Thoracic aorta (tissue), 2 donors: ENCODE measurements at places on chromosomes 6 and 20. TPM values are rescaled to one million over a fixed set of nuclear protein-coding genes. Genes with fewer than 3 reads are reported as not detected.

- no peak for DNase-seq
- H3K4me3 ChIP-seq = no peak overlapping the region
- H3K36me3 ChIP-seq = no peaks in the 10 kb centered on the region
- peaks cover 7% of the 10 kb centered on the region for H3K4me1 ChIP-seq
Observed at GRCh38 chr20:17896771-17897369, 71.7 kb downstream of the SNX5 start.

LRRC73 gene
- total RNA-seq = 0.54 TPM

- H3K4me3 ChIP-seq = peak overlapping the region; percentile 28
- H3K27ac ChIP-seq = peak overlapping the region; percentile 100
- H3K27me3 ChIP-seq = no peaks in the 10 kb centered on the region
- no peak for DNase-seq
- H3K4me1 ChIP-seq = peaks cover 87% of the 10 kb centered on the region
- no peaks in the 10 kb centered on the region for H3K36me3 ChIP-seq
Observed at GRCh38 chr20:47350181-47350550, 6.3 kb downstream of the ZMYND8 start.

GRCh38 chr6:14038467-14039437 lies 78.8 kb upstream of the CD83 start:
- no peak overlapping the region for H3K27ac ChIP-seq
- H3K4me1 ChIP-seq = no peaks in the 10 kb centered on the region
- DNase-seq = no peak

- peaks cover 21% of the 10 kb centered on the region for H3K4me1 ChIP-seq
- H3K36me3 ChIP-seq = no peaks in the 10 kb centered on the region
- H3K27ac ChIP-seq = peak overlapping the region; percentile 24
- no peaks in the 10 kb centered on the region for H3K27me3 ChIP-seq
- H3K4me3 ChIP-seq = no peak overlapping the region
Observed at GRCh38 chr20:23613676-23614075, 8.0 kb upstream of the CST9 start.

GRCh38 chr6:103277936-103278335 lies 1581.8 kb downstream of the HACE1 start:
- no peaks in the 10 kb centered on the region for H3K36me3 ChIP-seq
- no peaks in the 10 kb centered on the region for H3K4me1 ChIP-seq
- H3K27ac ChIP-seq = no peak overlapping the region
- no peak overlapping the region for H3K4me3 ChIP-seq
- no peak for DNase-seq

NEU1 gene
- total RNA-seq = 35.2 TPM

GRCh38 chr6:143397227-143398222 lies 53.0 kb downstream of the ADAT2 start:
- H3K4me3 ChIP-seq = no peak overlapping the region
- H3K4me1 ChIP-seq = peaks cover 13% of the 10 kb centered on the region
- H3K27me3 ChIP-seq = no peaks in the 10 kb centered on the region
- DNase-seq = peak; percentile 41
- peak overlapping the region; percentile 56 for H3K27ac ChIP-seq

- no peak for DNase-seq
- no peaks in the 10 kb centered on the region for H3K36me3 ChIP-seq
- no peaks in the 10 kb centered on the region for H3K27me3 ChIP-seq
- H3K27ac ChIP-seq = no peak overlapping the region
Observed at GRCh38 chr6:29831776-29832175, 4.2 kb downstream of the HLA-G start.

PI3 gene
- total RNA-seq = not detected

GRCh38 chr6:22151892-22152291 lies 144.9 kb downstream of the PRL start:
- DNase-seq = no peak
- no peaks in the 10 kb centered on the region for H3K27me3 ChIP-seq
- H3K36me3 ChIP-seq = no peaks in the 10 kb centered on the region
- H3K27ac ChIP-seq = no peak overlapping the region

CYP21A2 gene
- 2.4 TPM for total RNA-seq

PRDM1 gene
- total RNA-seq = 4.1 TPM

DNA sequence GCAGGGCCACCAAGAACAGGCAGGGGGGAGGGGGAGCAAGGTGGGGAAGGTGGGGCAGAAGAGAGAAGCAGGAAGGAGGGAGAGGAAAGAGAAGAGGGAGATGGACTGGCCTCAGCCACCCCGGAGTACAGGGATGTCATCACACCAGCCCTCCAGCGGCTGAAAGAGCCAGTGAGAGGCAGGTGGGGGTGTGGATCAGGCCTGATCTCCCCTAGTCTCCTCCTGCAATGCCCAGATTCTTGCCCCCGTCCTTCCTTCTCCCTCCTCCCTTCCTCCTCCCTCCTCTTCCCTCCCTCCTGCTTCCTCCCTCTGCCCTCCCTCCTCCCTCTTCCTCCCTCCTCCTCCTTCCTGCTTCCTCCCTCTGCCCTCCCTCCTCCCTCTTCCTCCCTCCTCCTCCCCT lies 61.5 kb downstream of the YTHDF1 start:
- H3K4me1 ChIP-seq = peaks cover 21% of the 10 kb centered on the region
- DNase-seq = no peak
- peaks cover 19% of the 10 kb centered on the region for H3K27me3 ChIP-seq
- H3K27ac ChIP-seq = no peak overlapping the region
- H3K36me3 ChIP-seq = no peaks in the 10 kb centered on the region
- H3K4me3 ChIP-seq = no peak overlapping the region

SYTL3 gene
- total RNA-seq = 9.6 TPM

GRCh38 chr20:4091490-4092479 lies 76.4 kb upstream of the RNF24 start:
- H3K27me3 ChIP-seq = no peaks in the 10 kb centered on the region
- H3K36me3 ChIP-seq = no peaks in the 10 kb centered on the region
- DNase-seq = no peak
- H3K27ac ChIP-seq = no peak overlapping the region
